ENCODE measurements at places on chromosomes 11 and 22. TPM values are rescaled to one million over a fixed set of nuclear protein-coding genes. Genes with fewer than 3 reads are reported as not detected.

Gene OR51B5
- 0.63 TPM for total RNA-seq

GRCh38 chr11:1869427-1870325 is 16.8 kb downstream of the LSP1 start:
- DNase-seq = no peak

GRCh38 chr11:94885133-94885532 is 88.2 kb downstream of the CWC15 start:
- no peak for DNase-seq

GRCh38 chr11:68146704-68147474 is 25.7 kb upstream of the CHKA start:
- DNase-seq = no peak

DNA sequence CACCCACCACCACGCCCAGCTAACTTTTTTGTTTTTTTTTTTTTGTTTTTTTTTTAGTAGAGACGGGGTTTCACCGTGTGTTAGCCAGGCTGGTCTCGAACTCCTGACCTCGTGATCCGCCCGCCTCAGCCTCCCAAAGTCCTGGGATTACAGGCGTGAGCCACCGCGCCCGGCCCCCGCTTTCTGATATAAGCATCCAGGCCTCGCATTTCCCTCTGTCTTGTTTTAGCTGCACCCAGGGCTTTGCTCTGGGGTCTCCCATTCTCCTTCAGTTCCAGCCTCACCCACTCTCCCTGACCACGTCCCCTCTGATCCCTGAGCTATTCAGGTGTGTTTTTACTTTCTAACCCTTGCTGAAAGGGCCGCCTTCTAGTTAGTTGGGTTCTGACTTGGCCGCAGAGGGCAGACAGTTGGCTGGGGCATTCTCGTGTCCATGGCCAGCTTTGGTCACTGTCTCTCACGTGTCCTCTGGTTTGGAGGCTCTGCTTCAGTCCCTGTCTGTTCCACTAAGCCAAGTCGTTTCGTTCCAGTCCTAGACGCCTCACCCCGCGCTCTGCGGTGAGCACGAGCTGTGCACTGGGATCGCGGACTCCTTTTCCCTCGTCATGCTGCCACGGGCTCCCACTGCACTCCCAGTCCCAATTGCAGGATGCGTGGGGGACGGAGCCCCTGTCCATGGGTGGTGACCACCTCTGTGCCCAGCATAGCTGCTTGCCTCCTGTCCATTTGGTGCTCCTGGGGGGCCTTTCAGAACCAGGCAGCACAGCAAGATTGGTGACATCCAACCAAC is 6.0 kb upstream of the TNNT3 start:
- no peak for DNase-seq

- DNase-seq = no peak
These were observed 17.9 kb upstream of the HTR3A start for GRCh38 chr11:113956986-113957385.

DNA sequence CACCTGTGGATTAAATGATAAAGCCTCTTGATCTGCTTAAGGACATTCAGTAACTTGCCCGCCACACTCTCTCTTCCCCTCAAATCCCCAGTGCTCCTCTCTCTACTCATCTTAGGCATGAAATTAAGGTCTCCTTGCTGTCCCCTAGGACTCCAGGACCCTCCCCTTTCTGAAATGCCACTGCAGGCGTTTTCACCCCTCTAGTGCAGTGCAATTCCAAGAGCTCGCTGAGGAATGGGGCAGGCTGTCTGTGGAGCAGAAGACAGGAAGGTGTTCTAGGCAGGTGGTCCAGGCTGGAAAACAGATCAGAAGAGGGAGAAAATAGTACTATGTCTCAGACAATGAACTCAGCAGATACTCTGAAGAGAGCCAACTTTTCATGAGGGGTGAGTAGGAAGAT is 55.8 kb upstream of the ARHGAP42 start:
- DNase-seq = no peak

- DNase-seq = no peak
These were observed 154.0 kb upstream of the TENM4 start for GRCh38 chr11:79594834-79595233.

Gene VWA5A
- total RNA-seq = 19.5 TPM

GRCh38 chr11:2528301-2529050 is 83.7 kb downstream of the KCNQ1 start:
- DNase-seq = no peak

- DNase-seq = no peak
These were observed 9.7 kb downstream of the TEAD1 start for GRCh38 chr11:12683874-12684273.

GRCh38 chr11:5671831-5672230 is 13.0 kb downstream of the TRIM5 start:
- no peak for DNase-seq

GRCh38 chr11:4071325-4071724 is 23.3 kb upstream of the RRM1 start:
- no peak for DNase-seq
